ENCODE measurements at places on chromosomes 3 and 15.

DNA sequence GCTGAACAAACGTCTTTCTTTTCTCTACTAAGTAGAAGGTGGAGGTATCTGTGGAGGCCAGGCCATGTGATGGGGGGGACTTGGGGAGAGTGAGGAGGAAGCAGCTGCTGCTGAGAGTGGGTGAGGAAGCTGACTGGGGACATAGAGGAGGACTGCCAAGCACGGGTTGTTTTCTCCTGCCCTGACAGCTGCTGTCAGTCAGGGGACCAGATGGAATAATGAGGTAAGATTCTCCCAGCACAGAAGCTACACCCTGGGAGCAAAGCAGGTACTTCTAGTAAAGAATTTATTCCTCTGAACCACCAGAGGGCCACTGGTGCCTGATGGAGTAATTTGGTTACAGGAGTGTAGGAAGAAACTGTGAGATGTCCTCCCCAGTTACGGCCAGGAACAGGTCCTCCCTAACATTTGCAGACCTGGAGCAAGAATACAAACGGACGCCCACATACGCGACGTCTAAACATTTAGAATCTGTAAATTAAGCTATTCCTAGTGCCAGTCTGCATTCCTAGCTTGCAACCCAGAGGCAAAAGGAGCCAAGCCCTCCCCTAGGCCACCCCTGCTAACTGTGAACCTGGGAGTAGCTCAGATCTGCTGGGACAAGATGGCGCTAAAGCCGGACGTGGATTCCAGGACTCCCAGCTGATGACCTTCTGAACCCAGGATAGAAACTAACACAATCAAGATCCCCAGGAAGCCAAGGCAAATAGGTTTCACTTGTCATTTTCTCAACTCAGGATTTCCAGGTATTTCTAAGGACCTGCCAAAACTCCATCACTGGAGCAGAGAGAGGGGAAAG, 14.8 kb downstream of the CRYGS start:
- no peak for DNase-seq

GRCh38 chr3:24437326-24437725, 57.3 kb downstream of the THRB start:
- DNase-seq, result no peak

DNA sequence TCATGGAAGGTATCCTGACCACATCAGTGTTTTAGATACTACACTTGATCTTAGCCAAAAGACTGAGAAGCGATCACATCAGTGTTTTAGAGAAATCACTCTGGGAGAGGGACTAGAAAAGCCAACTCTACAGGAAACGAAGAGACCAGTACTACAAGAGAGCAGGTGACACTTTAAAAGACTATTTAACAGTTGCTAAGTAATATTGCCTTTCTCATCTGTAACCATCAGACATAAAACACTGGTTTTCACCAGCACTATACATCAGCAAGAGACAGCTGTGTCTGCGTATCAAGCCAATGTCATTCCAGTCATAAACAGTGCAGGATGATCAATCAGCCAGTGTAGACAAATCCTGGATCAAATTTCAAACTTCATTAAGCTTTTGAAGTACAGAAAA, 66.7 kb downstream of the GLB1 start:
- no peak for DNase-seq

DNA sequence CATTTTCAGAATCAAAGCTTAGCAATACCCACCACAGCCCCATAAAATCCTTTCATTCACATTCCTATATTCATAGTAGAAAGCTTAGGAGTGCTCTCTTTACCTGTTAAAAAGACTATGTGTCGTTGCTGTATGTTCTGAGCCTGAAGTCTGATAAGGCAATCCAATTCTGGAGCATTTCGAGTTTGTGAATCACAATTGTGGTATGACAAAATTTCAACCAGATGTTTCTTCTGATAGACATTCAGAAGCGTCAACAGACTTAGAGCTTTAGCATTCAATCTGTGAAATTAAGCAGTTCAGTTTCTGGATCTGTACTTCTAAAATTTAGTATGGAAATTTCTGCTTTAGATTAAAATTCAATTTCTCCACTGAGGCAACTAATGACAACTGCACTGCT, 58.3 kb downstream of the TASOR start:
- no peak for DNase-seq

GRCh38 chr3:58079773-58080172, 71.6 kb downstream of the FLNB start:
- DNase-seq, result no peak

DNA sequence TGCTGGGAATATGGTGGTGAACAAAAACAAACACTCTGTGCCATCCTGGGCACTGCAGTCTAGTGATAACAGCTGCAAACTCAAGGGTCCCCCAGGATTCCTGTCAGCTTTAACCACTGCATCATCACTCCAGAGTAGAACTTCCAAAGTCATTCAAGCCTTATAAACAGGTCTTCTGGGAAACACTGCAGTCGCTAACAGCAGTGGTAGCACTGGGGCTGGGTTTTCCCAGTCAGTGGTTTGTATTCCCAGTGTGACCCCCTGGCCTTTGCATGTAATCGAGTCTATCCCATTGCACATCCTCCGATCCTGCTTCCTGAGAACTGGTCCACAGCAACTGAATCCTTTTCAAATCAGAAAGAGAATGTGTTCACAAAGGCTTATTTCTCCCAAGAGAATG, 623.5 kb downstream of the EDEM1 start:
- no peak for DNase-seq

DNA sequence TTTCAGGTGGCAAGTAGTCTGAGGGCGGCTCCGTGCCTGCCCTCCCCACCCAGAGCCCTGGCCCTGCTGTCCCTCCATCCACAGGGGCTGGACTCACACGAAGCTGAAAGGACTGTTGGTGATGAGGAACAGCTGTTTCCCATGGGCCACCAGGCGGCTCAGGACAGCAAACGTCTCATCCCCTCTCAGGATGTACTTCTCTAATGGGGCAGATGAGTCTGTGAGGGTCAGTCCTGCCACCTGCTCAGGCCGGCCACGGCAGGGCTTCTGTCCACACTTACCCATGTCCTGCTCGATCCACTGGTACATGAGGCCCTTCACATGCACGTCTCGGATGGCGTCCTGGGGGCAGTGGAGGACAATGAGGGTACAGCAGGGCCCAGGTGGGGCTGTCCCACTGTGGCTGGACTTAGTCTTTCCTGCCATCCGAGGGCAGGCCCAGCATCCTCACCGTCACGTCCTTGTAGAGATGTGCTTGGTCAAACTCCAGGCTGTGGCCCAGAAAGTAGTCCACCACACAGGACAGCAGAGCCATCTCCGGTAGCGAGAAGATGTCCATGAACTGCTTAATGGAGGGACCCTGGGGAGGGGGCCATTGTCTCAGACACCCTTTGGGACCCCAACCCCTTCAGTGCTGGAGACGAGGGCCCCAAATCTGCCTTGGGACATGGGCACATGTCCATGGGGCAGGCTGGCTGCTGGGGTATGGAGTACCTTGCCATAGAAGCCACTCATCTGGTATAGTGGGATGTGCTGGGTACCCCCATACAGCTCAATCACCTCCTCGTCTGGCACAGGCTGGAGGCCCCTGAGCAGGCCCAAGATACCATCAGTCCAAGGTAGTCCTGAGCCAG, 5.7 kb downstream of the NT5DC2 start:
- no peak for DNase-seq

DNA sequence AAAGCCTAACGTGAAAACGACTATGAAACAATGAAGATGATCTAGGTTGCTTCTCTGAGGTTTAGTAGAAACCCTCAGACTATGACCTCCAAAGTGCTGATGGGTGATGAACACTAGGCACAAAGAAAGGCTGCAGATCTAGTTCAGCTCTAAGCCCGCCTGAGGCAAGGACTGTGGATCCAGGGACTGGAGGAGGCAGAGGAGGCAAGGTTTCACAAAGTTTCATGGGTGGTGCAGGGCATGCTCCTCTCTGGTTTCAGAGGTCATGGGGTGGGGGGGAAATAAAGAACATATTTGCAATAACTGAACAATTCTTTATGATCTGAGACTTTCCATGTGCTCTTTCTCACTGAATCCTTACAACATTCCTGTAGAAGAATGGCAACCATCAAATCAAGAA, 679.2 kb downstream of the NTRK3 start:
- no peak for DNase-seq
